ENCODE measurements at places on chromosomes 16 and 17.

- DNase-seq, result no peak
These were observed 2.6 kb downstream of the BAIAP3 start for GRCh38 chr16:1335996-1336395.

DNA sequence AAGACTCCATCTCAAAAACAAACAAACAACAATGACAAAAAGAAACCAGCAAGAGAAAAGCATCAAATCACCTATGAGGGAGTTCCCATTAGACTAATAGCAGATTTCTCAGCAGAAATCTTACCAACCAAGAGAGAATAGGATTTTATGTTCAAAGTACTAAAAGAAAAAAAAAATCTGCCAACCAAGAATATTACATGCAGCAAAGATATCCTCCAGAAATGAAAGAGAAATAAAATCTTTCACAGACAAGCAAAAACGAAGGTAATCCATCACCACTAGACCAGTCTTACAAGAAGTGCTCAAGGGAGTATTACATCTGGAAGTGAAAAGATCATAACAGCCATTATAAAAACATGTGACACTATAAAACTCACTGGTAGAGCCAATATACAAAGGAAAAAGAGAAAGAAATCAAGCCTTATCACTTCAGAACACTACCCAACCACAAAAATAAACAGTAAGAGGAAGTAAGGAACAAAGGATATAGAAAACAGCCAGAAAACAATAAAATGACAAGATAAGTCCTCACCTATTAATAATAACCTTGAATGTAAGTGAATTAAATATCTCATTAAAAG, 66.3 kb downstream of the STX8 start:
- no peak for DNase-seq

DNA sequence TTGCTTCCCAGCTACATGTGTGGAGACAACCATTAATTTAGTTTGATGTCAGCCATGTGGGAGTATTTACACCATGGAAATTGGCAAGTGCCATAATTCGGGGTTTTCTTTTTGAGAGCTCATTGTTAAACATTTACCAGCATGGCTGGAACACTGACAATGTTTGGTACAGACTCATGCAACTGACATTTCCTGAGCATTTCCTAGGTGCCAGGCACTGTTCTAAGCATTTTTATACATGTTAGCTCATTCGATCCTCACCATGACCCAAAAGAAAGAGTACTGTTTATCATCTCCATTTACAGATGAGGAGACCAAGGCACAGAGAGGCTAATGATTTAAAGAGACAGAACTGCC, 86.9 kb downstream of the FOXL1 start:
- DNase-seq, result no peak

- no peak for DNase-seq
These were observed 11.6 kb downstream of the WIPF2 start for GRCh38 chr17:40230670-40231069.

GRCh38 chr17:38461683-38462082, 33.4 kb downstream of the ARHGAP23 start:
- DNase-seq, result no peak

DNA sequence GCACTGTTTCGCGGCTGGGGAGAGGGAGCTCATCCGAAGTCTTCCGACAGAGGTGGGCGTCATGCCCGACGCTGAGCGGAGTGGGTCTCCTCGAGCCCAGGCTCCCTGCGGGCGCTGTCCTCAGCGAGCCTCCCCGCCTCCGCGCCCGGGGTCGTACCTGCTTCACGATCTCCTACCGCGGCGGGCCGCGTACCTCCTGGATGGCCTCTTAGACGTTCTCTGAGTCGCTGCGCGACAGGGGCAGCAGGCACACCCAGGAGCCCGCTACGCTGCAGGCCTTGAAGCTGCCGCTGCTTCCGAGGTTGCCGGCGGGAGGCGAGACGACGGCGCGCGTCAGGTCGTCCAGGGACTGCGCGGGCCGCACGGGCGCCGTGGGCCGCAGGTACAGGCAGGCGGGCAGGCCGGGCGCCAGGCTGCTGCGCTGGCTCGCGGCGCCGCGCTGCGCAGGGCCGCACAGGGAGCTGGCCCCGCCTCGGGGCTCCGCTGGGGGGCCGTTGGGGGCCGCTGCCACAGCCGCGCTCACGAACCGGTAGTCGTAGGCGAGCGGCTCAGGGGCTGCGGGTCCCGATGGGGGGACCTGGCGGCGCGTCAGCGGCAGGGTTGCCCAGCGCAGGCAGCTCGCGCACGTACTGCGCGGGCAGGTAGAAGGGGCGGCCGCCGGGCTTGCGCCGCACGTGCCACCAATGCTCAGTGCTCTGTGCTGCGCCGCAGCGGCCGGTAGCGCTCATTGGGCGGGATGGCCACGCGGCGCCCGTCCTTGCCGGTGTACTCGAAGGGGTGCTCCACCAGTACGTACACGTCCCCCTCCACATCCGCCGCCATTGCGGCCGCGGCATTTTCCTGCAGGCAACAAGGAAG, 116.4 kb upstream of the SMURF2 start:
- DNase-seq, result peak; percentile 36

DNA sequence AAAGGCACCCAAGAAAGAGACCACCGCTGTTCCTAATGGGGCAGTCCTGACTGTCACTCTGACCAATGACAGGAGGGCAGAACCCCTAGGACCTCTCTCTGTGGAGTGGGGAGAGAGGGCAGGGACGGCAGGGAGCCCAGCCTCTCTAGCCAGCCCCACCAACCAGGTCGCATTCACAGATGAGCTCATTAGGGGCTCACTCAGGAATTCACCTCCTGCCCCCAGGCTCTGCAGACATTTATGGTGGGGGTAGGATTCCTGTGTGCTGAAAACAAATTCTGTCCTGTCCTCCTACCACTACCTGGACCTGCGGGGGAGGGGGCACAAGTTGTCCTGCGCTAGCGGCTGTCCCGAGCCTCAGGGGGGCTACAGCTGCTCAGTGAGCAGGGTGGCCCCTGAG, 27.7 kb upstream of the GPRC5C start:
- DNase-seq, result no peak

DNA sequence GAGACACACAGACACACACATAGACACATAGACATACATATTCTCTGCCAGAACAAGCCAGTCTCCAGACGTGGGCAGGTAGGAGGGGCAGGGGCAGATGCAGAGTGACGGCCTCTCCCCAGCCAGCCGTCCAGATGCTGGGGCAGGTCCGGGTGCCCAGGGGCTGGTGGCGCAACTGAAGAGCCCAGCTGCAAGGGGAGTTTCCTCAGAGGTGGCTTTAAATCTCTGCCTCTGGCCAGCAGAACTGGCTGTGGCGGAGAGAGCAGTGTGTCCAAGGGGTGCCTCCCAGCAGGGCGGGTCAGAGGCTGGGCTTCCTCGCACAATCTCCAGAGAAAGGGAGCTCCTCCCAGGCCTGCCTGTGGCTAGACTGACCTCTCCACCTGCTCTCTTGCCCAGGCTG, 9.4 kb upstream of the GCGR start:
- DNase-seq, result no peak

DNA sequence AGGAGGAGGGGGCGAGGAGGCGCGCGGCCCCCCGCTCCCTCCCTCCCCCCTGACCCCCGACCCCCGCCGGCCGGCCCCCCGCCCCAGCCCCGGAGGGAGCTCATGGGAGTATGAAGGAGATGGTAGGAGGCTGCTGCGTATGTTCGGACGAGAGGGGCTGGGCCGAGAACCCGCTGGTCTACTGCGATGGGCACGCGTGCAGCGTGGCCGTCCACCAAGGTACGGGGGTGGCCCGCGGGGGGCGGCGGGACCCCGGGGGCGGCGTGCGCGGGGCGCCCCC, 390 bp downstream of the MLLT6 start:
- DNase-seq, result no peak

DNA sequence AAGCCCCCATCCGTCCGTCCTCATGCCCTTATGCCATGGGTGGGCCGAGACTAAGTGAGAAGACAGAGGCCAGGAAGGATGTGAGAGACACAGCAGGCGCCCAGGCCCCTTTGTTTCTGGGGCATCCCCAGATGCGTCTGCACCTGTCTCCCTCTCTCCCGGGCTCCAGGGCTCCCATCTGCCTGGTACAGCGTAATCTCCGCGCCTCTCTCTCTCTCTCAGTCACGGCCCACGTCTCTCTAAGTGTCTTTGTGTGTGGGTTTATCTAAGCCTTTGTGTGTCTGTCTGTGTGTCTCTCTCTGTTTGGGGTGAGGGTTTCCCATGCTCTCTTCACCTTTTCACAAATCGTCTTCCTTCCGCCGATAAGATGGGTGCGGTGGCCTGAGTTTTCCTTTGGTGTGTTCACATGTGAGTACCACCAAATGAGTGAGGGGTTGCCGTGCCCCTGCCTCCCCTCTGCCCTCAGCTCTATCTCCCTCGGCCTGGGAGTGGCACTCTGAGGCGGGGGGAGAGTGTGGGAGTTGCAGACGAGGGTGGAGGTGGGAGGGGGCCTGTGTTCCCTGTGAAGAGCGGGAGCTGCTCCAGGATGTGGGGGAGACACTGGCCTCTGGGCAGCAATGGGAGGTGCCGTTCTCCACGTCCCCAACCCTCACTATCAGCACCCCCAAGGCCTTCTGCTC, 25.8 kb upstream of the ABCC3 start:
- DNase-seq, result no peak

DNA sequence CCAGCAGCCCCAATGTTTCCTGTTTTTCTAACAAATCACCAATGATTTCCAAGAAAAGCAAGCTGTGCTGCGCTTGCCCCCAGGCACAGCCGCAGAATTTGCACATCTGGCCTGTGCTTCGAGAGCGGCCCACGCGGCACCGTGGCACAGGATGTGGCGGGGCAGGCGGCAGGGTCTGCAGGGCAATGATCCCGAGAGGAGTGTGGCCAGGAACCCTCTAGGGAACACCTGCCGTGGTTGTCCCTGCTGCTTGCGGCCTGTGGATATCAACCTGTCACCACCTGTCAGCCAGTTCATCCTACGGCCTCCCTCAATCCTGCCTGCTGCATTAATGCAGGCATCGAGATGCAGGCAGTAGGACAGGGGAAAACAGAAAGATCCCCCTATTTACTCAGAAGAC, 24.0 kb downstream of the PIK3R5 start:
- peak; percentile 73 for DNase-seq

GRCh38 chr16:78524066-78524595, 424.7 kb downstream of the WWOX start:
- no peak for DNase-seq

DNA sequence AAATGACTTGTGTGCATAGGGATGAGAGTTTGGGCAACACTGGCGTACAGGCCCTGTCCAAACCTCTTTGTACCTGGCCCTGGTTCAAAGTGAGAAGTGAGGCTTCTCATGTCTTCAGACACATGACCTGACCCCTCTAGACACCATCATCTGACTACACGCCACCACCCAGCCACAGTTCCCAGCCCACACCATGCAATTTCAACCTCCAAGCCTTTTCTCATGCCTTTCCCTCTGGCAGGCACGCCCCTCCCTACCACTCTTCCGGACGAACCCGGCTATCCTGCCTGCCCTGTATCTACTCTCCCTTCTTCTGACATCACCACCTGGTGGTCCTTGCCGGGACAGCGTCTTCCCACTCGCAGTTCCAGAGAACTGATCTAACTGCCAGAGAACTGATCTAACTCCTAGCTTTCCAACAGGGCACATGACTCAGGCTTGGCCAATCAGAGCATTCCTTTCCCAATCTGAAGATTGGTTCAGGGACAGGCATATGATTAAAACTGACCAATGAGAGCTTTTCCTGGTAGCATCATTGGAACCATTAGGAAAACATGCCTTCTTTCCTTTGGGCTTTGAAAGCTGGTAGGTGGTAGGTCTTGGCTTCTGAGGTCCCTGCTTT, 27.1 kb upstream of the IL21R start:
- peak; percentile 57 for DNase-seq

DNA sequence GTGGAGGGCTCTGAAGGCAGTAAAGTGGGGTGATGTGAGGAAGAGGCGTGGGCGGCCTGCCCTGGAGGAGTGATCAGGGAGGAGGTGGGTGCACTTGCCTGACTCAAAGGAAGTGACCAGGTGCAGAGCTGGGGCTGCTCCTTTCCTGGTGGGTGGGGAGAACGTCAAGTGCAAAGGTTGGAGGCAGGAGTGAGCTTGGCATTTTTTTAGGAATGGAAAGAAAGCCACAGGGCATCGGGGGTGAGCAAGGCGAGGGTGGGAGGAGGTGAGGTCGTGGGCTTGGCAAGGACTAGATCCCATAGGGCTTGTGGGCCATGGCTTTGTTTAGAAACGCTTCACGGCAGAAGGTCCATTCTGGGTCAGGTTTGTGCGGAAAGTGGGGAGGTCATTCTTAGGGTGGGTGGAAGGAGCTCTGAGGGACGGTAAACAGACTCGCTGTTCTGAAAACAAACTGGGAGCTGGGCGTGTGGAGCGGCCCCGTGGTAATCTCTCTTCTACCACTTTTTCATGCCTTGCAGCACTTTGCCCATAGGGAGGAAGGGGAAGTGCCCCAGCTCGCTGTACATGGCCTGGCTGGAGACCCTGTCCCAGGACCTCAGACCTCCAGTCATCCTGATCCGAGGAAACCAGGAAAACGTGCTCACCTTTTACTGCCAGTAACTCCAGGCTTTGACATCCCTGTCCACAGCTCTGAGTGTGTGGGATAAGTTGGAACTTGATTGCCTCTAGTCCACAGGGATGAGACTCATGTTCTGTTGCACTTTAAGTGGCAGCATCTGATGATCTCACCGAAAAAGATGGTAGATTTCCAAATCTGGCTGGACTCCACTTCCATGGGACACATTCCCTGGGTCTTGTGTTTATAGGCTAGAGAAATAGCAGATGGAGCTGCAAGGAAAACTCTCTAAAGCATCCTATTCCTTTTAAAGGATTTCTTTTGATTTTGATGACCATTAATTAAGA, 18.9 kb upstream of the HERPUD1 start:
- no peak for DNase-seq

DNA sequence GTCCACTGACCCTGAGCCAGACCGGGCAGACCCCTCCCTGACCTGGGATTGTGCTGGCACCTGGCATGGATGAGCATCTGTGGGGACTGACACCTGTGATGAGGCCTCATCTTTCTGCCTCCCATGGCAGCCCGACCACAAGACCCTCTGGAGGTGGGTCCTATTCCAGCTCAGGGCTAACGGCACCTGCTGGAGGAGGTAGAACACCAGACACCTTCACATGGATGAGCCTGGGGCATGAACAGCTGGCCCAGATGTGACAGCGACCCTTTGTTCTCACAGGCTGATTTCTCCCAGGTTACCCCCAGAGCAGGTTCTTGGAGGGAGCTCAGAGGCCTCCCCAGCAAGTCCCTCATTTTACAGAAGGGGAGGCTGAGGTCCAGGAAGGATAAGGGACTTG, 46.4 kb upstream of the PIK3R6 start:
- DNase-seq, result no peak

DNA sequence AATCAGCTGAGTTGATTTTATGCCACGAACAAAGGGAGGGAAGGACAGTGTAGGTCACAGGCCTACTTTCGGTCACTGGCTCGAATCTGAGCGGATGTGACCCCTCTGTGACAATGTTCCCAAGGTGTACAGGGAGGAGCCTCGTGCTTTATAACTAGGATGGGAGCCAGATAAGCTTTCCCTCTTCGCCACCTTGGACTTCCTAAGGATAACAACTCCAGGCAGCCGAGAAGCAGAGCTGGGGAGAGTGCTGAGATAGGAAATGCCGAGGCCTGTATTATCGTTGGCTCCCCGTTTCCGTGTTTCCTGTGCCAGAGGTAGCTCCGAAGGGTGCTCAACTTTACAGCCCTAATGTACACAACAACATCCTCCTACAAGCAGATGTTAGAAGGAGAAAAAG, 217.8 kb upstream of the IRX3 start:
- DNase-seq, result no peak
